ENCODE measurements at places on chromosomes 1 and 21. TPM values are rescaled to one million over a fixed set of nuclear protein-coding genes. Genes with fewer than 3 reads are reported as not detected.

Gene PRR9
- not detected for total RNA-seq

Gene DYNLT4
- 0.16 TPM for total RNA-seq

Gene ECM1
- total RNA-seq, result 54.5 TPM

Gene SPRR1B
- total RNA-seq, result not detected

Gene S100A5
- total RNA-seq, result not detected

Gene RNF19B
- 10.9 TPM for total RNA-seq

Gene PDZK1
- total RNA-seq, result not detected

Gene VANGL1
- 9.9 TPM for total RNA-seq
